ENCODE measurements at places on chromosomes 1 and 21.

DNA sequence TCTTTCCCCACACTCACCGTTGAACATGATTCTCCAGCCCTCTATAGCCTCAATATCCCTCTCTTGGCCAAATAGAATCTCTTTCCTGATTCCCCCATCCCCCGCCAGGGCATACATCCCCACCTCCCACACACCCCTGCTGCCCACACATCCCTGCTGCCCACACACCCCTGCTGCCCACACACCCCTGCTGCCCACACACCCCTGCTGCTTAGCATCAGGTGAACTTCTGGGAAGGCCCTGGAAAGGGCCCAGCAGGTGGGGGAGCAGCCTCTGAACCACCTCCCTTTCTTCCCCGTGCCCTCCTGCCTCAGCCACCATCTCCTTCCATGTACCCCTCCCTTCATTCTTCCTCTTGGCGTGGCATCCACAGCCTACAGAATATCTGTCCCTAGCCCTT is 15.9 kb upstream of the IFNLR1 start:
- H3K4me1 ChIP-seq, result peaks cover 4% of the 10 kb centered on the region
- H3K27me3 ChIP-seq, result no peaks in the 10 kb centered on the region
- no peak overlapping the region for H3K27ac ChIP-seq
- no peak overlapping the region for H3K4me3 ChIP-seq

DNA sequence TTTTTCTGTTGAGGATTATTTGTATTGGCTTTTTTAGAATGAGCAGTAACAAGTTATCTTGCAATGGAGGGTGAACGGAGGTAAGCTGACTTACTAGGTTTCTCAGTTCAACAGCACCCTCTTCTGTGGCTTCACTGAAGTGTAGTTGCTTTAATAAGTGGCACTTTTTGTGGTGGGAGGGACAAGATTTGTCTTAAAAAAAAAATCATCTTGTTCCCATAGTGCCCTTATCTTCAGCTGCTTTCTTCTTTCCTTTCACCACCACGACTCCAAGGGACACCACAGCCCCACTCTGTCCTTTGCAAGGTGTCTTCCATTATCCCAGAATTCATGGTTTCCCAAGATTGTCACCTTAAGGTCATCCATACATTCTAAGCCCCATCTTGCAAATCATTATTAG is 92.9 kb downstream of the PIGK start:
- no peaks in the 10 kb centered on the region for H3K4me1 ChIP-seq
- DNase-seq, result peak; percentile 68
- H3K27me3 ChIP-seq, result no peaks in the 10 kb centered on the region
- H3K36me3 ChIP-seq, result no peaks in the 10 kb centered on the region

GRCh38 chr1:43625063-43625780 is 24.7 kb upstream of the KDM4A start:
- H3K36me3 ChIP-seq, result peaks cover 14% of the 10 kb centered on the region
- no peak overlapping the region for H3K27ac ChIP-seq
- H3K4me1 ChIP-seq, result no peaks in the 10 kb centered on the region
- DNase-seq, result no peak
- H3K4me3 ChIP-seq, result no peak overlapping the region

GRCh38 chr1:204503122-204503912 is 8.7 kb upstream of the PIK3C2B start:
- peak; percentile 90 for DNase-seq
- no peaks in the 10 kb centered on the region for H3K27me3 ChIP-seq

DNA sequence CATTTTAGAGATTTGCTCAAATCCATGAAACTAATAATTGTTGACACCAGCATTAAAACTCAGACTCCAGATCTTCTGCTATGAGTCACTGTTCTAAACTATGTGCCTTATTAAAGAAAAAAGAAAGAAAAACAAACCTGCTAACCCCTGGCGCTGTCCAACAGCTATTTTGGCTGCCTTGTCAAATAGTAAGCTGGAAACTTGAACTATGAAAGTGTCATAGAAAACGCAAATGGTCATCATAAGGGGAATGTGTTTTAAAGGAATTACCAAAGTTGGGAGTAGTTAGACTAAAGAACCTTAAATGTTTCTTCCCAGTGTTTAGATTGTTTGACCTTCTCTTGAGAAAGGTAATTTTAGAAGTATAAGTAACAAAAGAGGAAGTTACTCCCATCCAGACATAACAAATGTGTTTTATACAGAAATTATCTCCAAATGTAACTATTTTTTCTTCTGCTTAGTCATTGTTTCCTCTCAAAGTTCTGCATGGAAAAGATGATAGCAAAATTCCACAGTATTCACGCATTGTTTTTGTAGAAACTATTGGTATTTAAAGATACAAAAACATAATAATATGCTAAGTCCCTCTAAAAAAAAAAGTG is 272.4 kb downstream of the TPR start:
- H3K27ac ChIP-seq, result no peak overlapping the region
- H3K4me1 ChIP-seq, result no peaks in the 10 kb centered on the region
- DNase-seq, result peak; percentile 22
- peaks cover 66% of the 10 kb centered on the region for H3K36me3 ChIP-seq

DNA sequence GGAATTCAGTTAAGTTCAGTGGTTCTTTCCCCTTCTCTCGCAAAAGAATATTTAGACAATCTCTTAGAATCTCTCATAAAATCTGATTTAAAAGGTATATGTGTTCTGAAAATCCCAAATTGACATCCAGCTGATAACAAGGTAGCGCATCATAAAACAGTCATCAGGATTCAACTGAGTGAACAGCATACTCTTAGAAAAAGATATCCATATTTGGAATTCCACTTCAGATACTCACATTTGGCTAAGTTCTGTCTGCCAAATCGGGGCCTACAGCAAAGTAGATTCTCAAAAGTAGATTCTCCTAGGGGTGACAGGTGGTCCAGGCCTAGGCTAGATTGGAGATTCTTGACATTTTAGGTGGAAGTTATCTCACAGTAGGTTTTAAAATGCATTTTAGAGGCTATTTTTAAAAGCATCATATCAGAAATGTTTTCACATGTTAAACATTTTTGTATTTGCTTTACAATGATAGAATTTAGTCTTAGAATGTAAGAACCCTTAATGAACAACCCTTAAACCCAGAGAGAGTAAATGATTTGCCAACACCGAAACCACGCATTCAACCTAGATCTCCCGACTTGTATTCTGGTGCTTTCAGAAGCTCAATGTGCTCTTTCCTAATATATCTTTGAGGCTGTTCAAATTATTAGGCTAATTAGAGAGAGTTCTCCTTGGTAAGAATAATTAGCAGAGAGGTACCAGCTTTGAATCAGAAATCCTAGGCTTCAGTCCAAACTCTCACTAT is 318.9 kb downstream of the LMO4 start:
- no peak overlapping the region for H3K4me3 ChIP-seq
- no peaks in the 10 kb centered on the region for H3K36me3 ChIP-seq
- no peak for DNase-seq
- peaks cover 14% of the 10 kb centered on the region for H3K4me1 ChIP-seq
- no peaks in the 10 kb centered on the region for H3K27me3 ChIP-seq

DNA sequence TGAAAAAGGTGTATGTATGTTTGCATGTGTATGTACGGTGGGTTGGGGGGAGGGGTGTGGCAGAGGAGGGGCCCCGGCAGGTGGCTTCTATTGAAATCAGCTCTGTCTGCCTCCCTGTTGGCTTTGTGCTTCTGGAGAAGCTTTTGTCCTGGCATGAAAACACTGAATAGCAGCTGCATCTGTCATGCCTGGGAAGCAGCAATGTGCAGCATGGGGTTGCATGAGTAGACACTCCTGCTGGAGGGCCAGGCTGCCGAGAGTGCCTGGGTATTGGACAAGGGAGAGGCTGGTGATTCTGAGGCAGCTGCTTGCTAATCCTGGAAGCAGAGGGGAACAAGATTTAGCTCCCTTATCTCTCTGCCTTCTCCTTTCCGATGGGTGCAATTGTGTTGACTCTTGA is 20.5 kb downstream of the MAPKAPK2 start:
- peaks cover 20% of the 10 kb centered on the region for H3K4me1 ChIP-seq
- no peaks in the 10 kb centered on the region for H3K27me3 ChIP-seq
- H3K36me3 ChIP-seq, result no peaks in the 10 kb centered on the region
- H3K27ac ChIP-seq, result no peak overlapping the region
- H3K4me3 ChIP-seq, result no peak overlapping the region
- DNase-seq, result peak; percentile 15

DNA sequence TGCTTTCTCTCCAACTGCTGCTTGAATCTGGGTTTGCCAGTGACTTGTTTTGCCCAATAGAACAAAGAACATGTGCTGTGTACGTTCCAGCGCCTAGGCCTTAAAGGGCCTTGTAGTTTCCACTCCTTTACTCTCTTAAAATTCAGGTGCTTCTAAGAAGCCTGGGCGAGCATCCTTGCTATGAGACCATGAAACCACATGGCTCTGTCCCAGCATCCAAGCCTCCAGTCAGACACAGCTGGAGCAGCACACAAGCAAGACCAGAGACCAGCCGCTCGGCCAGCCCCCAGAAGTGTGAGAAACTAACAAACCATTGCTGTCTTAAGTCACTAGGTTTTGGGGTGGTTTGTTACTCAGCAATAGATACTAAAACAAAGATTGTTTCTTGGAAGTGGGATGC is 15.1 kb downstream of the PLEKHO1 start:
- peaks cover 3% of the 10 kb centered on the region for H3K36me3 ChIP-seq
- no peaks in the 10 kb centered on the region for H3K27me3 ChIP-seq
- peaks cover 22% of the 10 kb centered on the region for H3K4me1 ChIP-seq
- no peak overlapping the region for H3K4me3 ChIP-seq
- peak overlapping the region; percentile 99 for H3K27ac ChIP-seq

DNA sequence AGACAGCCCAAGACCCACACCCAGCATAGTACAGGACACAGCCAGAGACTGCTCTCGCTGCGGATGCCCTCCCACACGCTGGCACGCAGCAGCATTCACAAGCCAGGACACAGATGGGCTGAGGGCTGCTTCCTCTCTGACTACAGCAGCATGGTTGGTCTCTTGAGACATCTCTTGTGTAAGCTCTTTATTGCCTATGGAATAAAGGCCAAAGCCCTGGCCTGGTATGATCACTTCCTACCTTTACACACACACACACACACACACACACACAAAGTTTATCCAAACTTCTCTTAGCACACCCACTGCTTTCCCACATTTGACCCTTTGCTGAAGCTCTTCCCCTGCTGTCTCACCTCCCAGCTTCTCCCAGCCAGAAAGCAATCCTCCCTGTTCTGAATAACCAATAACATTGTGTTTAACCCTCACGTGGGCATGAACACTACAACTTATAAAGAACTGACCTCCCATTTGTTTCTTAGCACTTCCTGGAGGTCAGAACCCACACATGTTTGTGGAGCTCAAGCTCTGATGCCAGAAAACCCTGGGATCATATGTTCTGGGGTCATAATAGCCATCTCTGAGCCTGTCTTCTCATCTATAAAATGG is 1.2 kb upstream of the LUZP1 start:
- peak overlapping the region; percentile 62 for H3K27ac ChIP-seq
- H3K27me3 ChIP-seq, result no peaks in the 10 kb centered on the region
- H3K4me3 ChIP-seq, result no peak overlapping the region

- H3K27me3 ChIP-seq, result no peaks in the 10 kb centered on the region
- no peaks in the 10 kb centered on the region for H3K36me3 ChIP-seq
- H3K4me1 ChIP-seq, result peaks cover 15% of the 10 kb centered on the region
- no peak for DNase-seq
Observed at GRCh38 chr1:108533351-108534083, 26.4 kb upstream of the EEIG2 start.

GRCh38 chr1:236128646-236129178 is 13.6 kb upstream of the GPR137B start:
- H3K27ac ChIP-seq, result no peak overlapping the region
- no peaks in the 10 kb centered on the region for H3K27me3 ChIP-seq
- H3K36me3 ChIP-seq, result no peaks in the 10 kb centered on the region

DNA sequence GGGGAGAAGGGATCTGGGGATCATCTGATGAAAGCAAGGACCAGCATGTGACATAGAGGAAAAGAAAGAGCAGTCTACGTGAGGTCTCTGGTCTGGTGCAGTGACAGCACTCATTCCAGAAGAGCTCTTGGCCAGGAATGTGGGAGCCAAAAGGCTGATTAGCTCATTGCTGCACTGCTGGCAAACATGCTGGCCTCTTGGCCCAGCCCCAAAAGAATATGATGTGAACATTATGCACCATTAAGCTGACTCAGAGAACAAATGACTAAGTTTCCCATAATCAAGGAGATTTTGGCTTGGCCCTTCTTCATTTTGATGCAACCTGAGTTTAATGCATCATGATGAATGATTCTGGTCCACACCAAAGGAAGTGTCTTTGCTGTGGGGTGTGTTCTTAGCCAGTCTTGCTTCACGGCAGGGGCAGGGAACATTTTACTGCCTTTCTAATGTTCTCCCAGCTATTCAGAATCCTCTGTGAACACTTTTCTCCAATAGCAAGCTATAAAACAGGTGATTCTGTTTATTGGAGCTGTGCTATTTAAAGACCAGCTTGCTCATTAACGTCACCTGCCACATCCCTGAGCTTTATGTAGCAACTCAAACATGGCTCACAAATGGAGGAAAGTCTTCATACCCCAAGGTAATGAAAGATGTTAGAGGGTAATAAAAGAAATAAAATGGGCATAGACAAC is 55.1 kb downstream of the PCBP3 start:
- no peak overlapping the region for H3K27ac ChIP-seq
- H3K4me3 ChIP-seq, result no peak overlapping the region
- H3K36me3 ChIP-seq, result no peaks in the 10 kb centered on the region
- DNase-seq, result peak; percentile 50
- no peaks in the 10 kb centered on the region for H3K27me3 ChIP-seq

DNA sequence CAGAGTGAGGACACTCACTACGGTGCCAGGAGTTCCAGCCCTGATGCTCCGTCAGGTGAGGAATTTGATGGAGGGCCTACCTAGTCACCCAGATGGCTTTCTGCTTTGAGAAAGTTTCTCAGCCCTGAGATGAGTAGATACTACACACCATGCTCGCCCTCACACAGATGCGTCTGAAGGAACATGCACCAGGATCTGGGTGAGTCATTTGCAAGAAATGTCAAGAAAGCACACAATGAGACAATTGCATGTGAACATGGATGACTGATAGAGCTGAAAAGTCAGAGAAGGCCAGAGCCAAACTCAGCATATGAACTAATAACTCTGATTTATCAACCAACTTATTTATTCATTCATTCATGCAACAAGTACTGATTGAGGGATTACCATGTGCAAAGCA is 483.9 kb downstream of the OMA1 start:
- H3K27me3 ChIP-seq, result no peaks in the 10 kb centered on the region
- DNase-seq, result no peak
- H3K36me3 ChIP-seq, result no peaks in the 10 kb centered on the region
- H3K27ac ChIP-seq, result no peak overlapping the region
- no peaks in the 10 kb centered on the region for H3K4me1 ChIP-seq
- no peak overlapping the region for H3K4me3 ChIP-seq

DNA sequence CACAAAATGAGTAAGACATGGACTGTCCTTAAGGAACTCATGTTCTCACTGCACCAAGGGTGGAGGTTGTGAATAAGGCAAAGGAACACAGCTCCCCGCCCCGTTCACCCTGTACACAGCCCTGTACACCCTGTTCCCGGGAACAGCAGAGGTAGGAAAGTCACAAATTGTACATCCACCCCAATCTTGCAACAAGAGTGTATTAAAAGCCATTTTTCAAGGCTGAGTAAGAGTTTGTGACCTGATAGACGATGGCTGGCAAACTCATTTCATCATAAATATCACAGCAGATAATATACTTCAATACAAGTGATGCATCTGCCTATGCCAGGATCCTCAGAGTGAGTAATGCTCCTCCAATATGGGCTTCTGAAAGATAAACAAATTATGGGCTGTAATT is 52.5 kb upstream of the CAMK1G start:
- H3K4me1 ChIP-seq, result no peaks in the 10 kb centered on the region
- no peak overlapping the region for H3K4me3 ChIP-seq
- H3K27ac ChIP-seq, result no peak overlapping the region
- no peaks in the 10 kb centered on the region for H3K36me3 ChIP-seq
- no peak for DNase-seq

Measured in A673 (cell line).